ENCODE measurements at places on chromosomes 6 and 20. TPM values are rescaled to one million over a fixed set of nuclear protein-coding genes. Genes with fewer than 3 reads are reported as not detected.

Gene FNDC1
- total RNA-seq: 0.14 TPM

- no peak for DNase-seq
- peaks cover 84% of the 10 kb centered on the region for H3K27me3 ChIP-seq
- no peaks in the 10 kb centered on the region for H3K36me3 ChIP-seq
Measured at GRCh38 chr20:46013829-46014516, 5.3 kb downstream of the MMP9 start.

Gene TBCC
- total RNA-seq: 29.3 TPM

- H3K36me3 ChIP-seq: no peaks in the 10 kb centered on the region
- H3K27ac ChIP-seq: no peak overlapping the region
- no peaks in the 10 kb centered on the region for H3K27me3 ChIP-seq
- no peak for DNase-seq
Measured at GRCh38 chr6:119467488-119468081, 118.0 kb upstream of the MAN1A1 start.

GRCh38 chr6:168117942-168118341 lies 38.9 kb upstream of the FRMD1 start:
- H3K27ac ChIP-seq: no peak overlapping the region
- H3K4me1 ChIP-seq: no peaks in the 10 kb centered on the region
- H3K27me3 ChIP-seq: peaks cover 7% of the 10 kb centered on the region
- no peak for DNase-seq
- no peak overlapping the region for H3K4me3 ChIP-seq
- H3K36me3 ChIP-seq: no peaks in the 10 kb centered on the region

GRCh38 chr6:88380618-88381288 lies 214.6 kb upstream of the CNR1 start:
- H3K4me3 ChIP-seq: no peak overlapping the region
- H3K4me1 ChIP-seq: peaks cover 19% of the 10 kb centered on the region
- H3K36me3 ChIP-seq: no peaks in the 10 kb centered on the region
- no peak overlapping the region for H3K27ac ChIP-seq

Gene CDYL
- total RNA-seq: 74.1 TPM

Gene MMS22L
- total RNA-seq: 40.3 TPM

DNA sequence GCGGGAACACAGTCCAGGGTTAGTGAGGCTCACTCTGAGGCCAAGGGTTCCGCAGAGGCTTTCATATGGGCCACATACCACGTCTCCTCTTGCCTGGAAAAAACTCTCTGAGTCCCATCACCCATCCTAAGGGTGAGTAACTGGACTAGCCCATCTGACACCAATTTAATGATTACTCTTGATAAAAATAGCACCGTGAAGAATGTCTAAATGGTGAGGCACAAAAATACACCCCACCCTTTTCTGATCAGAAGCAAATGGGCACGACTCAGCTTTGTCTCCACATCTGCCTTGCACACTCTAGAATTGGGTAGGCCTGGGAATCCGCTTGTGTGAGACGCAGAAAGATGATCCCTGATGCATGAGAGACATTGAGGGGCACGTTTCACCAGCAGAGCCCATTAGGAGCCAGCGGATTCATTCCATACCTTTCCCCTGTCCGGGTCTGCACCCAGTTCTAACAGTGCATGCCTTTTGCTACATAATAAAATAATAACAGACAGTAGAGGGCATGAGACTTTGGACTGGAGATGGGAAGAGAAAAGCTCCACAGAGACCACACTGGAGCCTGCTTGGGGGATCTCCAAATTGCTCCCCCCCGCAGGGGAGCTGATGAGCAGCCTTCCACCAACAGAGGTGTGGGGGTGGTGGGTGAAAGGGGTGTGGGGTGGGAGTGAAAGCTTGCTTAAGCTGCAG lies 110.0 kb upstream of the KCNK16 start:
- H3K27me3 ChIP-seq: no peaks in the 10 kb centered on the region
- no peak for DNase-seq
- no peak overlapping the region for H3K27ac ChIP-seq
- no peak overlapping the region for H3K4me3 ChIP-seq
- no peaks in the 10 kb centered on the region for H3K36me3 ChIP-seq

DNA sequence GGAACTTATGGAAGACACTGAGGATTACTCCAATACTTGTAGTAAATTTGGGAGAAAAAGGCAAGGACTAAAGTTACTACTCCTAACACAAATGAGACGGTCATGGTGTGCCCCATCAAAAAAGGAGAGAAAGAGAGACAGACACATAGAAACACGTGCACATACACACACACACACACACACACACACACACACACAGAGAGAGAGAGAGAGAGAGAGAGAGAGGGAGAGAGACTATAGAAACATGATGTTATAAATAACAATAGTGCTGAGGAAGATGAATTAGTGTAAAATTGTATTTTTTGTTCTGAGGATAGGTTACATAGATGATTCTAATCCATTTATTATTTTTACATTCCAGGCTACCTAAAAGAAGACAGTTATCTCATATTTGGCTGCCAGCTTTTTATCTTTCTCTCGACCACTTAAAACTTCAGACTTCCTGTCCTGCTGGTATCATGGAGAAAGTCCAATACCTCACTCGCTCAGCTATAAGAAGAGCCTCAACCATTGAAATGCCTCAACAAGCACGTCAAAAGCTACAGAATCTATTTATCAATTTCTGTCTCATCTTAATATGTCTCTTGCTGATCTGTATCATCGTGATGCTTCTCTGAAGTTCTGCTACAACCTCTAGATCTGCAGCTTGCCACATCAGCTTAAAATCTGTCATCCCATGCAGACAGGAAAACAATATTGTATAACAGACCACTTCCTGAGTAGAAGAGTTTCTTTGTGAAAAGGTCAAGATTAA lies 10.5 kb downstream of the PLN start:
- no peak overlapping the region for H3K27ac ChIP-seq
- DNase-seq: no peak
- peaks cover 13% of the 10 kb centered on the region for H3K4me1 ChIP-seq

- DNase-seq: no peak
- no peaks in the 10 kb centered on the region for H3K4me1 ChIP-seq
- H3K36me3 ChIP-seq: peaks cover 20% of the 10 kb centered on the region
- H3K27me3 ChIP-seq: no peaks in the 10 kb centered on the region
Measured at GRCh38 chr6:70508953-70509352, 57.8 kb upstream of the SDHAF4 start.

Gene TSBP1
- total RNA-seq: not detected

GRCh38 chr6:23952245-23952644 lies 173.8 kb upstream of the NRSN1 start:
- H3K36me3 ChIP-seq: no peaks in the 10 kb centered on the region
- H3K27ac ChIP-seq: no peak overlapping the region
- peaks cover 5% of the 10 kb centered on the region for H3K4me1 ChIP-seq
- H3K27me3 ChIP-seq: no peaks in the 10 kb centered on the region

Gene NQO2
- total RNA-seq: 19.1 TPM

DNA sequence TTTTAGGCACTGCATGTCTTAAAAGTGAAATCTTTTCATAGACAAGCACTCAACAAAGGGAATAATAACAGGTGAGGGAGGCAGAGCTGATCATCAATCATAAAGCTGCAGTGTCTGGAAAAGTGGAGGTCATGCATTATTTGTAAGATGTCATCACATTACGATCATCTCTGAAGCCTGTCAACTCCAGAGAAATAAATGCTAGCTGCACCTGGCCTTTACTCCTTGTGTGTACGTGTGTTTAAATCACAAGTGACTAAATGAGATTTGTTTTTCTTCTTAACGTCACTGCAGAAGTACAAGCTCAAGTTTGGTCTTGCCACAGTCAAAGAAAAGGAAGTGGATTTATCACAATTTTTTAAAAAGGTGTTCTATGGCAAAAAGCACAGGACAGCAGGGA lies 275.5 kb upstream of the SGK1 start:
- H3K4me1 ChIP-seq: peaks cover 11% of the 10 kb centered on the region
- H3K4me3 ChIP-seq: no peak overlapping the region
- H3K27me3 ChIP-seq: peaks cover 51% of the 10 kb centered on the region

DNA sequence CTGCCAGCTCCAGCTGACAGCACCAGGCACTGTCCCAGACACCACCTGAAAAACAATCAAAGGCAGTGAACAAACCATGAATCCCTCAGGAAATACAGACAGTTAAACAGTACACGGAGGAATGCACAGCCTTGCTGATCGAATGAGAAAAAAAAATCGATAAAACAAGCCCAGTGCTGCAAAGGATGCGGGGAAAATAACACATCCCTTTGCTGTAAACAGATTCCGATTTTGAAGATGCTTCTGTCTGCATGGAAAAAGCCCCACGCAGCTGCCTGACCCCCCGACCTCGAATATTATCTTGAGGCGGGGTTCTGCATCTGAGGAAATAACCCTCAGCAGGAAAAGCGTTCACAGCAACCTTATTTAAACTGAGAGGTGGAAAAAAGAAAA lies 43.9 kb downstream of the RBM38 start:
- peaks cover 17% of the 10 kb centered on the region for H3K4me1 ChIP-seq
- H3K27me3 ChIP-seq: no peaks in the 10 kb centered on the region
- no peak overlapping the region for H3K4me3 ChIP-seq
- no peak overlapping the region for H3K27ac ChIP-seq
- H3K36me3 ChIP-seq: no peaks in the 10 kb centered on the region

DNA sequence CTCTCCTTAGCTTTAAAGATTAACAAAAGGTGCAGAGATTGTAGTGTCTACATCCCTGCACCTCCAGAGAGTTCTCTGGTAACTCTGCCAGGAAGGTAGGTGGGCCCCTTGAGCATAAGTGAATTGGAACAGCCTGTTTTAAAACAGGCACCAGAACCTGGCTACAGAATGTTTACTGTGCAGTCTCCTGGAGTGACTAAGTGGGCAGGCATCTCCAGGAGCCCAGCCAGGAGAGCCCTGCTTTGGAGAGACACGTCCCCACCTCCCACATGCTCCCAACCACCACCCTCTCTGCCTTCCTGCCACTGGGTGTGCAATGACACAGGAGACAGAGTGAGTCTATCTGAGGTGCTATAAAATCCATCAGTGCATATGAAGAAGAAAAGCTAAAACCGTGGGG lies 110.3 kb upstream of the EYA4 start:
- no peaks in the 10 kb centered on the region for H3K36me3 ChIP-seq
- H3K4me3 ChIP-seq: no peak overlapping the region
- DNase-seq: no peak

GRCh38 chr6:69106511-69106910 lies 471.4 kb downstream of the ADGRB3 start:
- no peak overlapping the region for H3K4me3 ChIP-seq
- no peaks in the 10 kb centered on the region for H3K36me3 ChIP-seq
- no peak for DNase-seq
- peaks cover 8% of the 10 kb centered on the region for H3K4me1 ChIP-seq
- H3K27me3 ChIP-seq: no peaks in the 10 kb centered on the region
- no peak overlapping the region for H3K27ac ChIP-seq

DNA sequence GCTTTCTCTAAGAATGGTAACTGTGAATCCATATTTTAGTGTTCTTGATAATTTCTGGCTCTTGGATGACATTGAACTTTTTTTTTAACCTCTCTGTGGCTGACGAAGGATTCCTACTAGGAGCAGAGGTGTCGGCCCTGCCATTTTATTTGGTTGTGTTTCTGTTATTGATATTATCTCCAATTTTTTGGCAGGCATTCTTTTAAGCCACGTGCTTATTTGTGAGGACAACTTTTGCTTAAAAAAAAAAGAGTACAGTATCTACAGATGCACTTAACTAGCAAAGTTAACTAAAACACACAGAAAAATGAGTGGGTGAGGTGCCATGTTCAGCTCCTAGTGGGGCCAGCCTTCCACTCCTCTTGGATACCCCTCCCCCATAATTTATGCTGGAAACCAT lies 1.1 kb downstream of the FANCE start:
- DNase-seq: no peak
- H3K4me1 ChIP-seq: peaks cover 34% of the 10 kb centered on the region
- peaks cover 5% of the 10 kb centered on the region for H3K36me3 ChIP-seq

GRCh38 chr20:4932061-4932460 lies 69.2 kb downstream of the SLC23A2 start:
- no peak overlapping the region for H3K4me3 ChIP-seq
- no peaks in the 10 kb centered on the region for H3K27me3 ChIP-seq
- H3K4me1 ChIP-seq: peaks cover 16% of the 10 kb centered on the region
- no peak for DNase-seq
- H3K36me3 ChIP-seq: peaks cover 9% of the 10 kb centered on the region
- no peak overlapping the region for H3K27ac ChIP-seq

- peaks cover 14% of the 10 kb centered on the region for H3K36me3 ChIP-seq
- H3K27ac ChIP-seq: peak overlapping the region; percentile 99
- no peak for DNase-seq
- no peaks in the 10 kb centered on the region for H3K27me3 ChIP-seq
Measured at GRCh38 chr6:149855040-149855654, 9.0 kb downstream of the LRP11 start.

GRCh38 chr6:122853259-122853995 lies 64.4 kb downstream of the SMPDL3A start:
- H3K36me3 ChIP-seq: no peaks in the 10 kb centered on the region
- no peak overlapping the region for H3K27ac ChIP-seq
- no peaks in the 10 kb centered on the region for H3K27me3 ChIP-seq
- DNase-seq: no peak
- no peak overlapping the region for H3K4me3 ChIP-seq
- H3K4me1 ChIP-seq: no peaks in the 10 kb centered on the region

DNA sequence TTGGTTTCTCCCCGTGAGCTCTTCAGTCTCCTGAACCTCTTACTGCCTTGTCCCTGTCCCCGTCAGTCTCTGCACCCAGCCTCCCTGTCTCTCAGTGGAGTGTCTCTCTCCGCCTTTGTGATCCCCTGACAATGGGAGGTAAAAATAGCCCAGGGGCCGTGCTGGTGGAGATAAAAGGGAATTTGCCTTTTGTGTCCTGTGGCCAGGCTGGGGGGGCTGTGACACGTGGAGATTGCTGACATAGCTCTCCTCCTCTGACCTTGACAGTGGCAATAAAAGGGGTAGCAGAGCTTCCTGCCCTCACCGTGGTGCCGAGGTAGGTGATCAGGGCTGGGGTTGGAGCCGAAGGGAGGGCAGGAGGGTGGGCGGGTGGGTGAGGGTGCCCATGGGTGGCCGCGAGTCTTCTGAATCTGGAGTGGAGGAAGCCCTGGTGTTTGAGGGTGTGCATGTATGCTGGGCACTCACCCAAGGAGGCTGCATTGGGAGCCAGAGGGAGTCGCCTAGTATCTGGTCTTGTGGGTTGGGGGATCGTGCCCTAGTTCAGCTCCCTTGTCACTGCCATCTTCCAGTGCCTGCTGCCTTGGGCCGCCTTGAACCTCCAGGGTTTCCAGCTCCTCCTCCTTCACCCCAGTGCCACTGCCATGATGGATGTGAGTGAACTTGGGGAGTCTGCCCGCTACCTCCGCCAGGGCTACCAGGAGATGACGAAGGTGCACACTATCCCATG lies 21.9 kb downstream of the MYH7B start:
- H3K4me1 ChIP-seq: peaks cover 6% of the 10 kb centered on the region
- no peaks in the 10 kb centered on the region for H3K27me3 ChIP-seq
- no peak for DNase-seq
- no peak overlapping the region for H3K4me3 ChIP-seq
- no peak overlapping the region for H3K27ac ChIP-seq

Gene HCK
- not detected for total RNA-seq

DNA sequence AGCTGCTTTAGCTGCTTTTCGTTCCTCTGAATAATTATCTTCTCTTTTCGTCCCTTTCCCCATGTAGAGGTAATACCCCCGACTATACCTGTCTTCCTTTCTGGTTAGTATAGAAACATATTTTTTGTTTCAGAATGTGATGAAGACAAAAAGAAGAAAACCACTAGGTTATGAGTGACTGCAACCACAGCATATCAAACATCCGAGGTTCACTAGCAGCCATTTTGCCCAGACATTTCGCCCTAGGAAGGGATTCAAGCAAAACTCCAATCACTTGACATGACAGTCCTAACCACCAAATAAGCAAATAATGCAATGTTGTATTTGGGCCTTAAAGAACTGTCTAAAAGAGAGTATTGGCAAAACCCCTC lies 9.4 kb downstream of the SNX5 start:
- peak overlapping the region; percentile 53 for H3K4me3 ChIP-seq
- H3K4me1 ChIP-seq: peaks cover 63% of the 10 kb centered on the region
- H3K27ac ChIP-seq: peak overlapping the region; percentile 75
- peaks cover 33% of the 10 kb centered on the region for H3K36me3 ChIP-seq
- H3K27me3 ChIP-seq: no peaks in the 10 kb centered on the region
- no peak for DNase-seq
